Left colon (tissue), 2 donors: ENCODE measurements at places on chromosomes 13 and 19.

GRCh38 chr13:101554420-101555125 is 102.1 kb downstream of the ITGBL1 start:
- DNase-seq, result no peak

- DNase-seq, result no peak
These were observed 1752.2 kb upstream of the PCDH20 start for GRCh38 chr13:63167699-63168337.

GRCh38 chr19:7994114-7994513 is 11.3 kb downstream of the ELAVL1 start:
- no peak for DNase-seq

DNA sequence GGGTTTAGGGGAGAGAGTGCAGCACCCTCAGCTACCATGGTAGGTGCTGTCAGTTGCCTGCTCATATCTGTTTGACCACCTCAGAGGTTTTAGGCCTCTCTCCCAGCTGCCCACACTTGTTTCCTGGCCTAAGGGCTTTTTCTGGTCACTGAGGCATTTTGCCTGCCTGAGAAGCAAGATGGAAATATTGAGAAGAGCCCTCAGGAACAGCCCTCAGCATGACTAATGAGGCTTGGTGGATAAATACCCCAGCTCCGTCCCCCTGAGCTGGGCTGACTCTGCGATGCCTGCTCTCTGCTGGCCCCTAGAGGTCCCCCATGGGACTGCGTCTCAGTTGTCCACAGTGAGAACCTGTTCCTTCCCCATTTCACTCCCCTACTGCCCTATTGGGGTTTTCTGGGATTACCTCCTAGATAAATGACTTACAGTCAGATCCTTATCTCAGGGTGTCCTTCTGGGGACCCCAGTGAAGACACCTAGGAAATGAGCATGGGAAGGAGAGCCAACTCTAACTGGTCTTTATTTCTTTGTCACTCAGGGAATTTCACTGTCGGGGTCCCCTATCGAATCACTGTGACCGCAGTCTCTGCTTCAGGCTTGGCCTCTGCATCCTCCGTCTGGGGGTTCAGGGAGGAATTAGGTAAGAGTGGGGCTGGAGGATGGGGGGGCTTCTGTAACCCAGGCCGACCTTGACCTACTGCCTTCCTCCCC is 13.3 kb downstream of the PALM3 start:
- DNase-seq, result no peak

- no peak for DNase-seq
These were observed 32.7 kb upstream of the GPR183 start for GRCh38 chr13:99339736-99340397.

DNA sequence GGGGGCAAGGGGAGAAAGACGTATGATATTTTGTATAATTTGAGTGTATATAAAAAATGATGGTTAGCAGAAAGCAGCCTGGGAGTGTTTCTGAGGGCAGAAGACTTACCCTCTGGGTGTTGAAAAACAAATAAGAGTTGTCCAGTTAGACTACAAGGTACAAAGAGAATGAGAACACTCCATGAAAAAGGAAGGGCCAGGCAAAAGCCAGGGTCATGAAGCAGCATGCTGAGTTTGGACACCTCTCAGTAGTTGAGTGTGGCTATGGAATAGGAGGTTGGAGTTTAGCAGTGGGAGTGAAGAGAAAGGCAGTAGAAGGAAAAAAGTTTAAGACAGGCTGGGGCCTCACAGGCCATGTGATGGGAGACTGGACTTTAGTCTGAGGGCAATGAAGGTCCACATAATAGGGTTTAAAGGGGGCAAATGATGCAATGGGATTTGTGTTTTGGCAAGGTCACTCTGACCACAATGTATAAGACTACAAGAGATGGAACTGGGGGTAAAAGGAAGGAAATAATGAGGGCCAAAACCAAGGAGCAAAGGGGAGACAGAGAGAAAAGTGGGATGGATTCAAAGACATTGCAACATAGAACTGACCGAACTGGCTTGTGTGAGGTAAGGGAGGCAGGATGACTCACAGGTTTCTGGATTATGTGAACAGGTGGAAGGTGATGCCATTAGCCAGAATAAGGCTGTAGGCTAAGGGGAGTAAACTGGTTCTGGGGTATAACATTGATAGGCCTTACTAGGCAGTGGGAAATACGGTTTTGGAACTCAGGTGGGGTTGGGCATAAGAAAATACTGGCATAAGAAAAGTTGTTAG is 76.6 kb downstream of the SERP2 start:
- DNase-seq, result no peak

GRCh38 chr13:45943965-45944364 is 92.4 kb upstream of the SIAH3 start:
- no peak for DNase-seq

DNA sequence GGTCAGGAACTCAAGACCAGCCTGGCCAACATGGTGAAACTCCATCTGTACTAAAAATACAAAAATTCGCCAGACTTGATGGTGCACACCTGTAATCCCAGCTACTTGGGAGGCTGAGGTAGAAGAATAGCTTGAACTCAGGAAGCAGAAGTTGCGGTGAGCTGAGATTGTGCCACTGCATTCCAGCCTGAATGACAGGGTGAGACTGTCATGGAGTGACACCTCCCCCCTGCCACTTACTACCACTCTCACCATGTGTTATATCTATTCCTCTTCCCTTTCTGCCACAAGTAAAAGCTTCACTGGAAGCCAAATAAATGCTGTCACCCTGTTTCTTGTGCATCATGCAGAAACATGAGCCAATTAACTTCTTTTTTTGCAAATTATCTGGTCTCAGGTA is 10.6 kb upstream of the CEACAM4 start:
- no peak for DNase-seq

DNA sequence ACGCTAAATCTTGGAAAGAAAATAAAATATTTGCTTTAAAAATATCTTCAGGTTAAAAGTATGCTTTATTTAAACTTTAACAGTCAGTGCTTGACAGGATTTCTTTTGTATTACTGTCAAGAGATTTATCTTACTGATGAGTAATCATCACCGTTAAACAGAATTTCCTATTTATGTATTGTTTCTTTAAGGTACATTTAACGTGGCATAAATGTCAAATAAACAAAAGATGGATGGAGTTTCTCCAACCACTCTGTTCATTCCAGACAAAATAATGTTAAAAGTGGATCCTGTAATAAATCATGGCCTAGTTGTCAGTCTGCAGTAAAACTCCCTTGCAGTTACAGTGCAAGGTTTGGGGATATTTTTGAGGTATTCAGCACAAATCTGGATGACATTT is 298.3 kb downstream of the DIAPH3 start:
- DNase-seq, result no peak

DNA sequence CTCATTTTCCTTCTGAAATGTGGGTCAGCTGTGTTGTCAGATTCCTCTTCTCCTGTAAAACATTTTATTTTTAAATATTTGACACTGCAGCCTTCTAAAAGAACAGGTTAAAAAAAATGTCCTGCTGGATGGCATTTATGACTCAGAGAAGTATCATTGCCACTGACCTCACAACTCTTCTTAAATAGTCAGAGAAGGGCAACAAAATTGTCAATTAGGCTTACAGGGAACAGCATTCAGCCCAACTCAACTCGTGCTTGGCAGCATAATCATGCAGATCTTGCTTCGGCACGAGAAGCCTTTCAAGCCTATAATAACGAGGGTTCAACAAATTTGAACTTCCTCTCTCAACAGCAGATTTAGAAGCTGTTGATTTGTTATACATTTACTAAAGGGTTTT is 296.7 kb upstream of the DACH1 start:
- no peak for DNase-seq

DNA sequence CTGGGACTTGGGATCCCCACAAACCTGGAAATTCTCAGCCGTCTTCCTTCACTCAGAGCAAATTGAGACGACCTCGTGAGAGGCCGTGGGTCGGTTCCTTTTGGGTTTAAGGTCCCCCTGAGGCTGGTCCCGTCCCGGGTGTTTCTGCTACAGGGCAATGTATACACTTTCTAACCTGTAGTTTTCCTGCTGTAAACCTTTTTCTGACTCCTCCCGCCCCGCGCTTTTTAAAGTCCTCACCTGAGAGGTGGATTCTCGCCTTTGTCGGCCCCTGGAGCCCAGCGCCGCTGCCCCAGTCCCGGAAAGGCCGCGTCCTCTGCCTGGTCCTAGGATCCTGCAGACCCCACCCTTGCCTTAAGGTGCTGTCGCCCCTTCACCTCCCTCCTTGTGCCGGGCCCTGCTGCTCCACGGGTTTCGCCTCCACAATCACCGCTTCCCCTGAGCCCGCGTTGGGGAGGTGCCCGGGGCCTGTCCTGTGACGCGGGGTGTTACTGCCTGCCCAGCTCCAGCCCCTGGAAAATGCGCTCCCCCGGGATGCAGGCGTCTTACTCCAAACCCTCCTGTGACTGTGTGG is 391 bp downstream of the ZNF761 start:
- DNase-seq, result peak; percentile 34

GRCh38 chr13:64397701-64398100 is 2832.4 kb downstream of the PCDH9 start:
- no peak for DNase-seq

- no peak for DNase-seq
These were observed 53.5 kb downstream of the RFC3 start for GRCh38 chr13:33871207-33872004.

GRCh38 chr13:92849381-92849780 is 377.2 kb upstream of the GPC6 start:
- no peak for DNase-seq

- DNase-seq, result no peak
These were observed 1.1 kb downstream of the DLEU7 start for GRCh38 chr13:50842251-50842989.

DNA sequence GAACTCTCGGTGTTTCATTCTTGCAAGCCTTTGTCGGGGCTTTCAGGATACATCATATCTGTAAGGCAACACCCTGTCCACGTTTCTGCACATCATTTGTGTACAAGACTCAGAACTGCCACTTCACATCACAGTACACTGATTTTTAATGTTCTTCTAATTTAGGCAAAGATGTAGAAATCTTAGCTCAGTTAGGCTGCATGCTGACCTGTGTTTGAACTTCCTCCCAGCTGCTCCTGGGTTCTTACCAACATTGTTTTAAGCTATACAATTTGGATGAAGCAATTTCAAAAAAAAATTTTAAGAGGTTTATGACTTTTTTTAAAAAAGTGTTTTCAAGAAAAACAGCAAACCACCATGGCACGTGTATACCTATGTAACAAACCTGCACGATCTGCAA is 1047.9 kb upstream of the SLC10A2 start:
- no peak for DNase-seq

DNA sequence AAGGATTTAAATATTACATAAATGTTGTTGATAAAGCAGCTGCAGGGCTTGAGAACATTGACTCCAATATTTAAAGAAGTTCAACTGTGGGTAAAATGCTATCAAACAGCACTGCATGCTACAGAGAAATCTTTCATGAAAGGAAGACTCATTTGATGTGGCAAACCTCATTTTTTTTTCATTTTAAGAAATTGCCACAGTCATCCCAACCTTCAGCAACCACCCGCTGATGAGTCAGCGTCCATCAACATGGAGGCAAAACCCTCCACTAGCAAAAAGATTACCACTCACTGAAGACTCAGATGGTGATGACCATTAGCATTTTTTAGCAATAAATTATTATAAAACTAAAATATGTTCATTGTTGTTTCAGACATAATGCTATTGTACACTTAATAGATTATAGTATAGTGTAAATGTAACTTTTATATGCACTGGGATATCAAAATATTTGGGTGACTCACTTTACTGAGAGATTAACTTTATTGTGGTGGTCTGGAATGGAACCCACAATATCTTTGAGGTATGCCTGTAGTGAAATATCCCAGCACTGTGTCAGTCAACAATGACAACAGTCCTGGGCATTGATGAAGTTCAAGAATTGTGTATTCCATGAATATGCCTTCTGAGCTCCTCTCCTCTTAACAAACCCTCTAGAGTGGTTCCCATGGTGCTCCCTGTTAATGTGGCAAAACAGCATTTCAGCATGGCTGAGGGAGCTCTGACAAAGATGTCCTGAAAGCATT is 52.4 kb upstream of the SOX21 start:
- no peak for DNase-seq

DNA sequence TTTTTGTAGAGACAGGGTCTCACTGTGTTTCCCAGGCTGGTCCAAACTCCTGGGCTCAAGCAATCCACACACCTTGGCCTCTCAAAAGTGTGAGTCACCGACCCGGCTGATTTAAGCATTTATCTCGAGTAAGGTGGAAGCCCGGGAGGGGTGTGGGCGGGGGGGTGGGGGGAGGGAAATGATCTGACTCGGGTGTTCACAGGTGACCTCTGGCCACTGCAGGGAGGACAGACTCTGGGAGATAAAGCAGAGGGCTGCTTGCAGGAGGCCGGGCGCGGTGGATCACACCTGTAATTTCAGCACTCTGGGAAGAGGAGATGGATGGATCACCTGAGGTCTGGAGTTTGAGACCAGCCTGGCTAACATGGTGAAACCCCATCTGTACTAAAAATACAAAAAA is 7.9 kb downstream of the DENND1C start:
- no peak for DNase-seq

DNA sequence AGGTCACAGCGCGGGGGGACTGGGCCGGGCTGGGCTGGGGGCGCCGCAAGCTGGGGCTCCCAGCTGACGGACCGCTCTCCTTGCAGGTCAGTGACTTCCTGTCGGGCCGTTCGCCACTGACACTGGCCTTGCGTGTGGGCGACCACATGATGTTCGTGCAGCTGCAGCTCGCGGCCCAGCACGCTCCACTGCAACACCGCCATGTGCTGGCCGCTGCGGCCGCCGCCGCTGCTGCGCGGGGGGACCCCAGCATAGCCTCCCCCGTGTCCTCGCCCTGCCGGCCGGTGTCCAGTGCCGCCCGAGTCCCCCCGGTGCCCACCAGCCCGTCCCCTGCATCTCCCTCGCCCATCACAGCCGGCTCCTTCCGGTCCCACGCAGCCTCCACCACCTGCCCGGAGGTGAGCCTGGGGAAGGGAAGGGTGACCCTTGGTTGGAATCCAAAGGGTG is 5.7 kb downstream of the MIDN start:
- peak; percentile 40 for DNase-seq
